Smooth muscle cell of the brain vasculature (primary cell): ENCODE measurements at places on chromosomes 12 and 14.

DNA sequence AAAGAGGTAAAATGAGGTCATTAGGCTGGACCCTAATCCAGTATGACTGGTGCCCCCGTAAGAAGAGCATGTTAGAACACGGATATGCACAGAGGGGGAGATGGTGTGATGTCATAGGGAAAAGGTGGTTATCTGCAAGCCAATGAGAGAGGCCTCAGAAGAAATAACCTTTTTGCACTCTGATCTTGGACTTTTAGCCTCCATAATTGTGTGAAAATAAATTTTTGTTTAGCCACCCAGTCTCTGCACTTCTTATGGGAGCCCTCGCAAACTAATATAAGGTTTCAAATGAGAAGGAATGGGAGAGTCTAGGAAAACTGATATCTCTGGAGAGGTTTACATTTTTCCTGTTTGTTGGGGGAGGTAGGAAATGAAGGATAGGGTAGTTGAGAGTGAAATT lies 43.2 kb upstream of the PKP2 start:
- no peak for DNase-seq

DNA sequence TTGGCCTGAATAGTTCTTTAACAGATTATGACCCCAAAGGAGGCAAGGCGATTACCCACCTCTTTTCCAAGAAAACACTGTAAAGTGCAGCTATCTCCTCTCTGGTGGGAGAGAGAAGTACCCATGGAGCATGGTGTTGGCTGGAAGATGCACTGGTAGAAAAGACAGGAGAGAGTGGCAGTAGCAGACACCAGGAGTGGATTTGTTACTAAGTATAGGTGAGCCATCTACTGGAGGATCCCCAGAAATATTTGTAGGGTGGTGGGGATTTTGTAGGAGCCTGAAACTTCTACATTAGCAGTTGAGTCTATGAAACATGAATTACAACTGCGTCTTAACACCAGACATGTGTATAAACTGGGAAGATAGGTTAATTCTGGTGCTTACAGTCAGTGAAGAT lies 148.0 kb downstream of the SLC38A4 start:
- no peak for DNase-seq

DNA sequence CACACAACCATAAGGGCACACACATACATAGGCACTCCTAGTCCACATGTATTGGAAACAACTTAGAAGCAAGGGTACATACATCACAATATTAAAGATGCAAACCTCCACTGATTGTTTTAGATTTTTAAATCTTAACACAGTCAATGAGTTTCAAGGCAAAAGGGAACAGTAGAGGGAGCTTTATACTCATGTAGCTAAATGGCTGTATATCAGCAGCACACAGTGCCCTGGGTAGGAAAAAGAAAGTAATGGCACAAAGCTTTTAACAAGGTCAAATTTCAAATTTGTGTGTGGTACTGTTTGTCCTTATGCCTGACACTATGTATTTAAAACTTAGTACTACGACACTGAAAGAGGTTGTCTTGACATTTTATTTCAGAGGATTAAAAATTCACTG lies 262.0 kb downstream of the MED13L start:
- DNase-seq, result peak; percentile 36

DNA sequence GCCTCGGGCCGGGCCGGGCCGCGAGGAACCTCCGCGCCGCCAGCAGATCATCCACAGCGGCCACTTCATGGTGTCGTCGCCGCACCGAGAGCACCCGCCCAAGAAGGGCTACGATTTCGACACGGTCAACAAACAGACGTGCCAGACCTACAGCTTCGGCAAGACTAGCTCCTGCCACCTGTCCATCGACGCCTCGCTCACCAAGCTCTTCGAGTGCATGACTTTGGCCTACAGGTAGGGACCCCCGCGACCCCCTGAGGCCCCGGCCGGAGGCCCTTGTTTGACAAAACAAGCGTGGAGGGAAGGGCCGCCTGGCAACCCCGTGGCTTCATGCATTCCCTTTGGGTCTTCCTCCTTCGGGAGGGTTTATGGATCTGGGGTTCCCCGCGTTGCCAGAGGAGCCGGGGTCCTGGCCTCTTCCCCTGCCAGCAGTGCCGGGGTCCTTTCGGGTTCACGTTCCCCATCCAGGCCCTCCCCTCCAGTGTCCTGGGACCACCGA lies 526 bp downstream of the MLXIP start:
- DNase-seq, result no peak

GRCh38 chr12:267581-268482 lies 5.2 kb upstream of the SLC6A13 start:
- no peak for DNase-seq

DNA sequence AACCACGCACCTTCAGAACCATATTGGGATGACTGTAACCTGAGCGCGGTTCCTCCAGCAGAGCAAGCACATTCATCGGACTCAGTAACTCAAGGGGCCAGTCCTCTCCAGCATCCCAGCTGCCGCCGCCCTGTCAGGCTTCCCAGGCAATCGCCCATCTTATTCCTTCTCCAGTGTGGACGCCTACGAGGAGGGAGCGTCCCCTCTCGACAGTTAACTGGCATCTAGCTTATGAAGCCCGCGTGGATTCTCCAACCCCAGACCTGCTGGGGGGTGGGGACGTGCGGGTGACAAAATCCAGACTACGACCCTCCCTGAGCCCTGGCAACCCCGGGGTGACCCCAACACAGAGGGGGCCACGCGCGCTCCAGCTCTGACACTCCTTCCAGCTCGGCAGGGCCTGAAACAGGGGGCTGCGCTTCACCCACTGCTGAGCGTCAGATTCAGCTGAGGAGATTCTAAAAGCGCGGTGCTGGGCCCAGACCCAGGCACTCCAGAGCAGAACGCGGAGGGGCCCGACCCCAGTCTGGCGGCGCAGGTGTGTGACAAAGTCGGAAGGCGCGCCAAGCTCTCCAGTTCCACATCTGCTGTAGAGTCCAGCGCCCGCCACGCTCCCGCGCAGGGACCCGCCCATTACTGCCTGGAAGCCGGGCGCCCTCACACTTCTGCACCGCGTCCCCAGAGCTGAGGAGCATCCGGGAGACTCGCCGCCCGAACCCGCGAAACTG lies 43.9 kb upstream of the ESR2 start:
- DNase-seq, result peak; percentile 17

DNA sequence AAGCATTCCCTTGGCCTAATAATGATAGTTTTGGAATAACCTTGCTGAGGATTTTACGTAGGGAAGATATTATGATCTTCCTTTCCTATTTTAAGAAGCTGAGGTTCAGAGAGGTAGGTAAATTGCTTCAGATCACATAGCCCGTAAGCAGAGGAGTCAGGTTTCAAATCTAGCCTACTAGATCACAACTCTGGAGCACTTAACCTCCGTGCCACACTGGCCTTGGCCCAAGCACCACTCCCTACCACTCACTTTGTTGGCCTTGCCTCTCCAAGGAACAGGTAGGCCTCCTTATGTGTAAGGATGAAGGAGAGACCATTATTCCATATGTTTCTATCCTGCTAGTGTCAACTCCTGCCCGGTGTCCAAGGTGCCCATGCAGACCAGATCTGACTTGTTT lies 12.4 kb upstream of the ACOT1 start:
- DNase-seq, result no peak

GRCh38 chr12:54047160-54047963 lies 6.3 kb upstream of the HOXC4 start:
- no peak for DNase-seq

DNA sequence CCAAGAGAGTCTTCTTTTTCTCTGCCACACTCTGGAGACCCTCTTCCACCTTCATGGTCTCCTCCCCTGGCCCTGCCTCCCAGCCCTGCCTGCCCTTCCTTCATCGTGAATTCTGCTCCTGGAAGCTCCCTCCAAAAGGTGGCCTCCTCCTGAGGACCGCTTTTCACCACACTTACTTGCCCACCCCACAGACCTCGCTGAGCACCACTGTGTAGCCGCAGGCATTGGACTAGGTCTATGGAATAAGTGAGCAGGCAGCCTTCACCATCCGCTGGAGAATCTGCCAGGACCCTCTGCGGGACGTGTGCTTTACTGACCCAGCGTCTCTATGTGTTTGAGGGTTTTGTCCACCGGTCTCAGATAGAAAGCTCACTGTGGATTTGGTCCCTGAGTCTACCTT lies 9.7 kb upstream of the KRT5 start:
- no peak for DNase-seq

DNA sequence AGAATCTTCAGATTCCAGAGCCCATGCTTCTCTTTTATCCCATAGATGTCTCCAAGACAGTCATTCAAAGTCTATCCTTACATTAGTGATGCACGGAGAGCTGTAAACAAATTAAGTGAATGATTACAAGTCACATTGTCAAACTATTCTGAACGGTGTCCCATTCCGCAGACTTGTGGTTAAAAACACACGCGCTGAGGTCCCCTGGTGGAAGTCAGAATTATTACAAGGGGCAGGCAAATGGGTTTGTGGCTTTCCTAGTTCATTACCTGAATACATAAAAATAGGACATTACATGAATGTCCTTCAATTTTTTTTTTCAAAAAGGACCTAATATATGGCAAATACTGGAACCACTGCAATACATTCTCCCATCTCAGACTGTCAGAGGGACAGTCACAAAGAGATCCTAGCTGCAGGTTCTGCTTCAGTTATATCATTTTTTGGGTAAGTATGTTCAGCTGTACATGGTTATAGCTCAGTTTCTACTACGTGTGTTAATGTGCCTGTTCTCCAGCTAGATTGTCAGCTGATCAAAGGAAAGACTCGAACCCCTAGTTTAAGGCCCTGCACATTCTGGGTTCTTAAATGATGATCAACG lies 53.1 kb upstream of the STON2 start:
- DNase-seq, result peak; percentile 17

DNA sequence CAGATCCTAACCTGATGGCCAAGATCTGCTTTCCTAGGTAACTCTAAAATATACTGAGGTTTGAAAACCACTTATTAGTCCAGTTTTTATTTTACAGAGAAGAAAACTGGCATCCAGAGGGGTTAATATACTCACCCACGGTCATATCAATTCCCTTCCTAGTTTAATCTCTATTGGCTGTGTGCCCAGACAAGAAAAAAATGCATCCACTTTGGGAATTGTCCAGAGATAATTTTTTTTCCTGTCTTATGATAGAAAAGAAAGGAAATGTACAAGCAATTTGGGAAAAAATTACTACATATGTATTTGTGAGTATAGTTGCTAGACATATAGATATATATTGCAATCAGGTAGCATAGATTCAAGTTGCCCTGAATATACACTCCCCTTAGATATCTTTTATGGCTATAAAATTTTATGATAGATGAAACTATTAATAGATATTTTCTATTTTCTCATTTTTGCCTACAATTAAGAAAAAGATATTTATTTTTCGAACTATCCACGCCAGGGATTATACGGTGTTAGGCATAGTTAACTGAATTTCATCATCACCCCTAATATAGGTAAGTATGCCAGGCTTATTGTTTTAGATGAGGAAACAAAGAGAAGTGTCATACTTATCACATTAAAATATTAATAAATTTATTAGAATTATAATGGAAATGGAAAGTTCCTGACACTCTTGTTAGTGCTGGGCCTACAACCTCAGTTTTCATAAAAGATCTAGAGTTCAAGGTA lies 100.5 kb upstream of the SLC38A2 start:
- DNase-seq, result no peak

GRCh38 chr14:66483322-66483721 lies 2.8 kb upstream of the CCDC196 start:
- no peak for DNase-seq

GRCh38 chr12:98737322-98737712 lies 92.2 kb downstream of the APAF1 start:
- no peak for DNase-seq

DNA sequence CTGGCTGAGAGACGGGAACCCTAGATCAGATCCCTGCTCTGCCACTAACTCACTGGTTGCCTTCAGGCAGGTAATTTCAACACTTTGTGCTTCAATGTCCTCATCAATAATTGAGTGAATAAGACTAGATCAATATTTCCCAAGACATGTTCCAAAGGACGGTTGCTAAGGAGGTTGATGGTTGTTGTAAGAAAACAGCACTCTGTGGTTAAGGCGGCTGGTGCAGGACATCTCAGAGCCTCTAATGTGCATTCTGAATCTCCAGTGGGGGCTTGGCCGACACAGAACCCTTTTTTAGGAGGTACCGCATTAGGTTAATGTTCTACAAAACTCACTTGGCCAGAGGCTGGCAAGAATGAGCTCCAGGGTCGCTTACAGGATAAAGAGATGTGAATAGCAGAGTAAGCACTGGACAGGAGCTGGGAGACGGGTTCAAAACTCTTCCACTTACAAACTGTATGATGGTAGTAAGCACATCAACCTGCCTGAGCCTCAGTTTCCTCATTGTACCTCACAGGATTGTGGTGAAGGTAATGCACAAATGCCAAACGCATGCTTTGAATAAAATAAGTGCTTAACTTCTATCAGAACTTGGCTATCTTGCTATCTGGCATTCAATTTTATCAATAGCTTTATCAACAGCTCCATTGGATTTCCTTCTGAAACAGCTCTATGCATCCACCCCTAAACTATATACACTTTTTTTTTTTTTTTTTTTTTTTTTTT lies 136.9 kb upstream of the PARP11 start:
- no peak for DNase-seq

GRCh38 chr12:88893801-88894200 lies 313.5 kb upstream of the KITLG start:
- no peak for DNase-seq

- no peak for DNase-seq
Observed at GRCh38 chr14:94390372-94391086, 2.1 kb upstream of the SERPINA1 start.

- no peak for DNase-seq
Observed at GRCh38 chr12:27148791-27149190, 66.4 kb upstream of the C12orf71 start.

GRCh38 chr12:96427269-96427729 lies 27.1 kb upstream of the CDK17 start:
- DNase-seq, result peak; percentile 98

DNA sequence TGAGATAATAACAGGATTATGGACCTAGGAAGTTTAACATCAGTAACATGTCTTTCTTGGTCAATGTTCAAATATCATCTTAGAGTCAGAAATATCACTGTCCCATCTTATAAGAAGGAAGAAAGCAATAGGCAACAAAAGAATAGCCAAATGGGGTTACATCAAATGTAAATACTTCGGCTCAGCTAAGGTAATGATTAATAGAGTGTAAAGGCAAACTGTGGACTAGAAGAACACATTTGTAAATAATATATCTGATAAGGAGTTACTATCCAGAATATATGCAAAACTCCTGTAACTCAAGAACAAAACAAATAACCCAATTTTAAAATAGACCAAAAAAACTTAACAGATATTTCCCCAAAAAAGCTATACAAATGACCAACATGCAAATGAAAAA lies 630.3 kb downstream of the RPS29 start:
- DNase-seq, result no peak

GRCh38 chr14:99524091-99524661 lies 43.0 kb downstream of the CCNK start:
- DNase-seq, result no peak
